ENCODE measurements at places on chromosomes 3 and 15. TPM values are rescaled to one million over a fixed set of nuclear protein-coding genes. Genes with fewer than 3 reads are reported as not detected.
A peak's percentile ranks its signal among the peaks of the same experiment; 100 is the strongest.

DNA sequence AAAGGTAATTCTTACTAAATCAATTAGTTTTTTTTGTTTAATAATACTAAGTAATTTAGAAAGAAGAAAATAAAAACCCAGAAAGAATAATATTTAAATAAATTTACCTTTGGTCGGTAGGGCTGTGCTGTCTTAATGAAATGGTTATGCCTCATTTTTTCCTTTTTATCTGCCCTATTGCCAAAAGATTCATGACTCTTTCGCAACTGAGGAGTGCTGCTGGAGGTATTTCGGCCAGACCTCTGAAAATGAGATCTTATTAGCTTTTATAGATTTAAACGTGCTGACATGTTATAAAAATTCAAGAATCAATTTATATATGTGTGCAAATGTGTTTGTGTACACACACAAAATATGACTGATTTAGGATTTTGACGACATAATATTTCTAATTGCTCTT is 67.1 kb upstream of the USP50 start:
- H3K4me1 ChIP-seq, result no peaks in the 10 kb centered on the region
- H3K27ac ChIP-seq, result no peak overlapping the region
- peaks cover 59% of the 10 kb centered on the region for H3K36me3 ChIP-seq
- H3K27me3 ChIP-seq, result no peaks in the 10 kb centered on the region
- no peak for DNase-seq

GRCh38 chr3:4514321-4514720 is 21.2 kb downstream of the ITPR1 start:
- H3K27ac ChIP-seq, result no peak overlapping the region
- no peak overlapping the region for H3K4me3 ChIP-seq
- peaks cover 11% of the 10 kb centered on the region for H3K4me1 ChIP-seq
- no peaks in the 10 kb centered on the region for H3K36me3 ChIP-seq
- H3K27me3 ChIP-seq, result no peaks in the 10 kb centered on the region

DNA sequence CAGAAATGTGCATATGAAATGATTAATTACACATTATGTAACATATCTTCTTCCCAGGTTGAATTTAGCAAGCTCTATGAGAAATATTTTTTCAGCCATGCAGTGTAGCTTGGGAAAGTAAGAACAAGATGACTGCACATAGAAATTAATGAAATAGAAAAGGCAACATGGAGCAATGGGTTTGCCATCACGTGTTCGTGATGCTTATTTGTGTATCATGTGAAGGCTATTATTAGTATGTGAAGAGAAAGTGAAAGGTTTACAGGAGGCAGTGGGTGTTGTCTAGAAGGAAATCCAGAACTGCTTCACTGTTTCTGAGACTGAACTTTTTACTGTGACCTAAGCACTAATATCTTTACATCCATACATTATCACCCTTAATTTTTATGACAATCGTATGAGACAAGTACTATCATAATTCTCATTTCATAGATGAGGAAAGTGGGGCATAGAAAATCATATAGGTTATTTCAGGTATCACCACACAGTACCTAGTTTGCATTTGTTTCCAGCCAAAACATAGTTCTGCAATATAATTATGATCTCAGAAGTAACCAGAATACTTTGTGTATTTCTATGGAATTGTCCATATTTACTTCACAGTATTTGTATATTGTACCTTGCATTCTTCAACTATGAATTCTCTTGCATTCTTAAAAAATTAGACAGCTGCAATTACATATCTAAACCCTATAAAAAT is 14.9 kb downstream of the SERPINI1 start:
- no peak for DNase-seq
- no peaks in the 10 kb centered on the region for H3K36me3 ChIP-seq
- H3K27me3 ChIP-seq, result no peaks in the 10 kb centered on the region
- H3K27ac ChIP-seq, result no peak overlapping the region
- H3K4me1 ChIP-seq, result no peaks in the 10 kb centered on the region
- no peak overlapping the region for H3K4me3 ChIP-seq

- H3K36me3 ChIP-seq, result no peaks in the 10 kb centered on the region
- H3K4me3 ChIP-seq, result no peak overlapping the region
- H3K27me3 ChIP-seq, result no peaks in the 10 kb centered on the region
- H3K27ac ChIP-seq, result no peak overlapping the region
- no peak for DNase-seq
Measured at GRCh38 chr3:7290077-7290825, 429.3 kb downstream of the GRM7 start.

DNA sequence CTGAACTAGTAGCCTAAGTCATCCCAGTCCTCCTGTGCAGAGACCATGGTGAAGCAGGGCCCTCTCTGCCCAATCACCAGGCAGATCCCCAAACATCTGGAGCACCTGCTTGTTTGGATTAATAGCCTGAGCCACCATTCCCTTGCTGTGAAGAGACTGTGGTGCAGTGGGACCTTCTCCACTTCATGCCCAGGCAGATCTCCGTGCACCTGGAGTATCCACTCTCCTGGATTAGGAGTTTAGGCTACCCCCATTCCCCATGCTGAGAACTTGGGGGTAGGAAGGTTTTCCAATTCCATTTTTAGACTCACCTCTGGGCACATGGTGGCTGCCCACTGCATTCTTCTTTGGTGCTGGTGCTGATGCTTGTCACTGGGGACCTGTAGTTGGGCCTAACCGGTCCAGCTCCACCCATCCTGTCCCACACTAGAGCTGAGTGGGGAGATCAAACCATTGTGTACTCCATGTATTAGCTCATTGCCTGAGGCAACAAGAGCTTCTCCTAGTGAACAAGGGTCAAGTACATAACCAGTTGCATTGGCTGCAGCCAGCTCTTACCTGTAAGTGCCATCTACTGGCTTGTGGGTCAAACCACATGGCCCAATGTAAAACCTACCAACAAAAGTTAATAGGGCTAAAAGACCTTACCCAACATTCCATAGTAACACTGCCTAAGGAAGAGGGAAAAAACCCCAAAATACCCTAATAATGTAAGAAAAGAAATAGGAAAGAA is 382.5 kb upstream of the CBLB start:
- no peaks in the 10 kb centered on the region for H3K4me1 ChIP-seq
- H3K4me3 ChIP-seq, result no peak overlapping the region
- H3K27ac ChIP-seq, result no peak overlapping the region
- no peak for DNase-seq
- H3K27me3 ChIP-seq, result no peaks in the 10 kb centered on the region

DNA sequence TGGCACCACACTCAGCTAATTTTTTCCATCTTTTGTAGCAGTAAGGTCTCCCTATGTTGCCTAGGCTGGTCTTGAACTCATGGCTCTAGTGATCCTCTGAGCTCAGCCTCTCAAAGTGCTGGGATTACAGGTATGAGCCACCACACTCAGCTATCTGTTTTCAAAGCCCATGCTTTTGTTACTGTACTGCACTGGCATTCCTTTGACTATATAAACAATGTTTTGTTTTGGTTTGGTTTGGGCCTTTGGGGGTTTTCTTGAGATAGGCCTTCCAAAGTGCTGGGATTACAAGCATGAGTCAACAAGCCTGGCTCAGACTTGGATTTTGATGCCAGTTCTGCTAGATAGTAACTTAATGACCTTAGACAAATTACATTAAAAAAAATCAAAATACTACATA is 89.7 kb upstream of the GK5 start:
- no peak for DNase-seq
- peaks cover 43% of the 10 kb centered on the region for H3K36me3 ChIP-seq
- no peaks in the 10 kb centered on the region for H3K4me1 ChIP-seq
- H3K27ac ChIP-seq, result no peak overlapping the region

- H3K27me3 ChIP-seq, result no peaks in the 10 kb centered on the region
- H3K27ac ChIP-seq, result peak overlapping the region; percentile 18
- DNase-seq, result no peak
- no peaks in the 10 kb centered on the region for H3K36me3 ChIP-seq
- H3K4me1 ChIP-seq, result peaks cover 14% of the 10 kb centered on the region
Measured at GRCh38 chr3:30988769-30989168, 94.3 kb upstream of the GADL1 start.

DNA sequence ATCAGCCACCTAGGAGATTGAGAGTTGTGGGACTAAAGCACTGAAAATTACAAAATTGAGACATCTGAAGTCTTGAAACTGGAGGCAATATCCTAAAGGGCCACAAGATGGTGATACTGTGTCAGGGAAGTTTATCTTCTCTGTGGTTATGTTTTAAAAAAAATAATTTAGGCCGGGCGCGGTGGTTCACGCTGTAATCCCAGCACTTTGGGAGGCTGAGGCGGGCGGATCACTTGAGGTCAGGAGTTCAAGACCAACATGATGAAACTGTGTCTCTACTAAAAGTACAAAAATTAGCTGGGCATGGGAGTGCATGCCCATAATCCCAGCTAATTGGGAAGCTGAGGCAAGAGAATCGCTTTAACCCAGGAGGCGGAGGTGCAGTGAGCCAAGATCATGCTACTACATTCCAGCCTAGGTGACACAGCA is 17.9 kb upstream of the NIT2 start:
- peaks cover 47% of the 10 kb centered on the region for H3K36me3 ChIP-seq
- no peak overlapping the region for H3K4me3 ChIP-seq
- H3K27ac ChIP-seq, result no peak overlapping the region
- no peaks in the 10 kb centered on the region for H3K4me1 ChIP-seq
- H3K27me3 ChIP-seq, result no peaks in the 10 kb centered on the region
- DNase-seq, result peak; percentile 57

DNA sequence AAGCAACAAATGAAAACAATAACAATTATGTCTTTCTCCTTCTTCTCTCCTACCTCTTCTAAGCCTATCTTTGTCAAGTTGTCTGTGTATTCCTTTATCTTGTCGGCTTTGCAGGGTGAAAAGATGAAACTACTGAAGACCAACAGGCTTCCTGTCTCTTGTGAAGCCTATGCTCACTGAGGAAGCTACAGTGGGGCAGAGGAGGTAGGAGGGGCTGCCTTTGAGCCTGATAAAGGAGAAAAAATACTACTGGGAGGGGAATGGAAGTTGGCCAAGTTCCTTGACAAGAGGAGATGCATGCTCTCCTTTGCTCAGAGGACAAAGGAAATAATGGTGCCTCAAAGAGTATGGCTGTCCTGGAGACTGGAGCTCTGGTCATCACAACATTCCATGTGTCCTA is 92.0 kb downstream of the IGSF11 start:
- no peaks in the 10 kb centered on the region for H3K36me3 ChIP-seq
- peaks cover 13% of the 10 kb centered on the region for H3K4me1 ChIP-seq
- DNase-seq, result peak; percentile 44
- no peak overlapping the region for H3K4me3 ChIP-seq
- peaks cover 7% of the 10 kb centered on the region for H3K27me3 ChIP-seq

DNA sequence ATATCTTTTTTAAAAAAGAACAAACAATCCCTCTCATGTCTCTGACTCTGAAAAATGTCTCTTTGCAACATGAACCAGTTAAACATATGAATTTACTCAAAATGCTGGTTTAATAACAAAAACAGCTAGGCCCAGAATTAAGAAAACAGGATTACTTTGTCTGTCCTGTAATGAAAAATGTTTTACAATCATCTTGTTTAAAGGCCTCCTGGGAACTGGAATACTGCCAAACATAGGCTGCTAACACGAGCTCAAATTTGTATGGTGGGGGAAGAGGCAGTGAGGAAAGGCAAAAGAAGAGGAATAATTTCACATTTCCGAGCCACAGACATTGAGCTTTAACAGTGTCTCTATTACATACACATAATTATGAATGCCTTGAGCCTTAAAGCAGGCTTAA is 61.7 kb upstream of the PPIB start:
- no peaks in the 10 kb centered on the region for H3K4me1 ChIP-seq
- no peak overlapping the region for H3K4me3 ChIP-seq
- H3K27me3 ChIP-seq, result no peaks in the 10 kb centered on the region
- H3K27ac ChIP-seq, result no peak overlapping the region

- H3K36me3 ChIP-seq, result no peaks in the 10 kb centered on the region
- H3K27ac ChIP-seq, result no peak overlapping the region
- no peak overlapping the region for H3K4me3 ChIP-seq
Measured at GRCh38 chr3:27559381-27559780, 75.2 kb upstream of the SLC4A7 start.

DNA sequence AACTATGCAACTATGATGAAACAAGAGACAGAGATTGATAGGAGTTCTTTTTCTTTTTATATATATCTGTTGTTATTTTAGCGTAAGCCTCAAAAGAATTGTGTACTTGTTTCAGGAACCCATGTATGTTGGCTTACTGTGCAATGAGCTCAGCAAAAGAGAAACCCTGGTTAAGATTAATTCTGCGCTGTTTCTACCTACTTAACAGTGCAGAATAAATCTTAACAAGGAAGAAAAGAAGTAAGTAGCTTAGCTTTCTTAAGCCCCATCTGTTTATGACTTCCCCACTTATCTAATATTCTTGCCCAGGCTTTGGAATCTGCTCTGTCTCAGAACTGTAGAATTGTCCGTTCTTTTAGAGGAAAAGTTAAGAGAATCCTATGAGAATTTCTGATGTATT is 27.4 kb downstream of the ECT2 start:
- no peaks in the 10 kb centered on the region for H3K27me3 ChIP-seq
- peaks cover 71% of the 10 kb centered on the region for H3K36me3 ChIP-seq
- H3K4me3 ChIP-seq, result no peak overlapping the region
- no peaks in the 10 kb centered on the region for H3K4me1 ChIP-seq
- no peak for DNase-seq

DNA sequence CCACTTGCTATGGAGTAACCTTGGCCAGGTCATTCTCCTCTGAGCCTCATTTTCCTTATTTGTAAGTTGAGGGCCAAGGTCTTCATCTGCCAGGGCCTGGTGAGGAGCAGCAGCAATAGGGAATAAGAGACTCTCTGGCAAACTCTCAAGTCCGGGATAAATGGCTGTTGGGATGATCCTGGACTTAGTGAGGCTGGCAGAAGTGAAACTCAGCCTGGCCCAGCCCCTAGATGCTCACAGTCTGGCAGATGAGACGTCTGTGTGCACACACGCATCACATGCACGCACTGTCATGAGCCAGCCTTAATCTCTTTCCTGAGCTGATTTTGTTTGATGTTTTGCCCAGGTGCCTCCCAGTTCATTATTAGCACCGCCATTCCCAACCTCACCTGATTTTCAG is 26.8 kb downstream of the SLC6A6 start:
- H3K27ac ChIP-seq, result no peak overlapping the region
- H3K4me3 ChIP-seq, result no peak overlapping the region
- H3K4me1 ChIP-seq, result peaks cover 7% of the 10 kb centered on the region

DNA sequence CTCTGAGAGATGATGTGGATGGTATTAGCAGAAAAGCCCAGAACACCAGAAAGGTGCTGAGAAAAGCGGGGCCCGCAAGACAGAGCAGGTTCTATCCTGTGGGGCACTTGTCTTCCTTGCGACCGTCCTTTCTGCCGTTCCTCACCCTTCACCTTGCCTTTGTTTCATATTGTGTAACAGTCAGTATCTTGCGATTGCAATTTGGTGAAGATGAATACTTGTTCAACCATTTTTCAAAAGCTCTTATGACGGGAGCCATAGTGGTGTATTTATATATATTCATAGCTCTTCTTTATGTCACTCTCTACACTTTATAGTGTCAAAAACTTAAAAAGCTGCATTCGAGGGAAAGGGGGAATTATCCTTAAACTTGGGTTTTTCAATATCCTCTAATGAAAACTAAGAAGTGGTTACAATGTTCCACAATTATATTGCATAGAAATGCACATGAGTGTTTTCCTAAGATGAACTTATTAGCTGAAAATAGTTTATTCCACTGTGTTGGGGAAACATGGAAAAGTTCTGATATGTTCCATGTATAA is 797 bp downstream of the MAP3K13 start:
- no peaks in the 10 kb centered on the region for H3K36me3 ChIP-seq
- peaks cover 45% of the 10 kb centered on the region for H3K27me3 ChIP-seq
- peak overlapping the region; percentile 86 for H3K4me3 ChIP-seq

ERICH6 gene
- total RNA-seq, result not detected

OR5K2 gene
- total RNA-seq, result not detected

TNNC1 gene
- 64.6 TPM for total RNA-seq

PRRT3 gene
- 12.1 TPM for total RNA-seq

IREB2 gene
- 99.1 TPM for total RNA-seq
